ENCODE measurements at places on chromosomes 13 and 19.

DNA sequence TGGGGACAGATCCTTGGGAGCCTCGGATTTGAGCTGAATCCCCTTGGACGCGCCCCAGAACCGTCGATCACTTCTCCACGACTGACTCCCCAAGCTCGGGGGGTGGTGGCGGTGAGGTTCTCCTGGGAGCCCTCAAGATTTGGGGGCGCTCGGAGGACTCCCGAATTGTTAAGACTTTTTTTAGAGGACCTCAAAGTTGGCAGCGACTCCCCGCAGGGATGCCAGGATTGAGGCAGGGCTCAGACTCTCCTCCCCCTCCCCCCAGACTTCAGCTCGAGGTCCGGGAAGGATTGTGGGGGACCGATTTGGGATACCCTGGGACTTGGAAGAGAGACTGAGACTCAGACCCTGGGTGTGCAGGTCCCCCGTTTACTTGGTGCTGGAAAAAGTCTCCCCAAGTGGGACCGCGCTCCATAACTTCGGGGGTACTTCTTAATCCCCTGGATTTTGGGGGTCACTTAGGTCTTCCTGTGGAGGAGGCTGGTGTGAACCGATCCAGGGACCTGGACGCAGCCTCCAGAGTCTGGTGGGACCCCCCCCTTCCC, 665 bp downstream of the VASP start:
- DNase-seq: no peak

GRCh38 chr19:43789029-43789428, 8.3 kb upstream of the KCNN4 start:
- no peak for DNase-seq

DNA sequence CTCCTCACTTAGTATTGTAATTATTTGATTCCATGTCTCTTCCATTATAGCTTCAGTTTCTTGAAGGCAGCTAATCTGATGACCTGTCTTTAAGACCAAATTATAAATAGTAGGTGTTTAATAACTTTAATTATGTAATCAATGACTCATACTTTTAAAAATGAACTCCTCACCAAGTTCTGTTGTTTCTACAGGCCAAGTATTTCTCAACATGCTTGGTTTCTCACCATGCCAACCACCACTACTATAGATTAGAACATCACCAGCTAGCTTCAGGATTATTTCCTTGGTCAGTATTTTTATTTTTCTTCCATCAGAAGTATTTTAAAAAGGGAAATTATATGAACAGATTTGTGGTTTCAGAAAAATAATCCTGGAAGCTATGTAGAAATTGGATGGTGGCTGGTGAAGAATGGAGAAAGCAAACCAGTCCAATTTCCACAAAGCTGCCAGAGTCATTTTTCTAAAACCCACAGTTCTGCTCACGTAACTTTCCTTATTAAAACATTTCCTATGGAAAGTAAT, 237.7 kb upstream of the DACH1 start:
- no peak for DNase-seq

GRCh38 chr13:99884913-99885312, 86.7 kb downstream of the ZIC5 start:
- no peak for DNase-seq

GRCh38 chr13:69450245-69450644, 657.4 kb upstream of the ATXN8OS start:
- no peak for DNase-seq

- no peak for DNase-seq
These were observed 1.7 kb downstream of the ARHGEF7 start for GRCh38 chr13:111116856-111117255.

DNA sequence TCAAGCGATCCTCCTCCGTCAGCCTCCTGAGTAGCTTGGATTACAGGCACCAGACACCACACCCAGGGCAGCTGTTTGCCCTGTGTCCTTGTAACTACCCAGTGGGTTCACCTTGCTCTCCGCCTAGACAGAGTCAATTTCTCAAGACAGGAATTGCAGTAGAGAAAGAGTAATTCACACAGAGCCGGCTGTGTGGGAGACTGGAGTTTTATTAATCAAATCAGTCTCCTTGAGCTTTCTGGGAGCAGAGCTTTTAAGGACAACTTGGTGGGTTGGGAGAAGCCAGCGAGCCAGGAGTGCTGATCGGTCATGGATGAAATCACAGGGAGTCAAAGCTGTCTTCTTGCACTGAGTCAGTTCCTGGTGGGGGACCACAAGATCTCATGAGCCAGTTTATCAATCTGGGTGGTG, 20.6 kb upstream of the ADGRE1 start:
- DNase-seq: no peak

DNA sequence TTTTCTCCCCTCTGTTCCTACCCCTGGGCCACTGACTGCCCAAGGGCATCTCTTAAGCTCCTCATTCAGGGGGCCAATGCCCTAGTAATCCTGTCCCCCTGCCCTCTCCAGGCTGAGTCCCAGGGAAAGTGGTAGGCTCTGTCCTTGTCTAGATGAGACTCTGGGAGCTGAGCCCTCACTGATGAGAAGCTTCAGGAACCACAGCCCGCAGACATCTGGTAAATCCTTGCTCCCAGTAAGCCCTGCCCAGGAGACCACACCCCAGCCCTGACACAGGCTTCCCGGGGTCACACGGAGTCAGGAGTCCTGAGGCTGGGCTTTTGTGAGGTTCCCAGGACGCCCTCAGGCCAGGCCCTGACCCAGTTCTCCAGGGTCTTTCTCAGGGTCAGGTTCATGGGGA, 1.9 kb downstream of the CEACAM4 start:
- DNase-seq: no peak

DNA sequence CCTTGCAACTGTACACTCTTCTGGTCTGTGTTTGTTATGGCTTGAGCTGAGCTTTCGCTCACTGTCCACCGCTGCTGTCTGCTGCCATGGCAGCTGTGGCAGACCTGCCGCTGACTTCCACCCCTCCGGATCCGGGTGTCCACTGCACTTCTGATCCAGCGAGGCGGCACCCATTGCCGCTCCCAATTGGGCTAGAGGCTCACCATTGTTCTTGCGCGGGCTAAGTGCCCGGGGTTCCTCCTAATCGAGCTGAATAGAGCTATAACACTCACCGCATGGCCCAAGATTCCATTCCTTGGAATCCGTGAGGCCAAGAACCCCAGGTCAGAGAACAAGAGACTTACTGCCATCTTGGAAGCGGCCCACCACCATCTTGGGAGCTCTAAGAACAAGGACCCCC, 2.2 kb upstream of the PSMC4 start:
- DNase-seq: no peak

DNA sequence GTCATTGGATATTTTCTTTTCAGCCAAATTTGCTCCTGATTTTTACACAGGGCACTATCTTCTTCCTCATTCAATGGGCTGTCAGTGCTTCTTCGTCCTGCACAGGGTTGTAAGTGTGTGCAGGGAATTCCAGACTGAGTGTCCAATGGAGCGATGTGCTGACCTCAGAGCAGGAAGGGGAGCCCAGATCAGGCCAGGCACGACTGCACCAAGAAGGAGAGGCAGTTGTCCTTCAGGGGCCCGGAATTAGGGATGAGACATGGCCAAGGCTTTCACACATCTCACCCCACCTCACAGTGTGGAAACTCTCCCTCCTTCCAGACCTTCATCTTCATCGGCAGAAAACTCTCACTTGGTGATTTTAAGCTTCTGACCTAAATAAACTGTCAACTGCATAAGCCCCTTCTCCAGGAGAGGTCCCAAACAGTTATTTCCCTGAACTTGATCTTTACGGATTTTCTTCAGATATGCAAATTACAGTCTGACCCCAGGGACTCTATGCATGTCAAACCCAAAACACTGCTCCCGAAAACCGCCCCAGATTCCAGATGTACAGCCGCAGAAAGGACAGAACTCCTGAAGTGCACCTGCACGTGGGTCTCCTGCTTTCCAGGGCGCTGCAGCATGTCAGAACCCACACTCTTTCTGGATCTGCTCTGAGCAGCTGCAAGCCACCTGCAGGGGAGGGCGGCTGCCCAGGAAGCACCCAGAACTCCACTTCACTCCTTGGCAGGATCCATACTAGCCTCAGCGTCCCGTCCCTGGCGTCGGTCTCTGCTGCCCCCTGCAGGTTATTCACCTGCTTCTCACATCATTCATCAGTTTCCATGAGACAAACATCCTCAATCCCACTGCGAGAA, 625 bp upstream of the ZNF20 start:
- DNase-seq: peak; percentile 80

GRCh38 chr13:73794755-73795154, 339.4 kb downstream of the KLF12 start:
- no peak for DNase-seq

DNA sequence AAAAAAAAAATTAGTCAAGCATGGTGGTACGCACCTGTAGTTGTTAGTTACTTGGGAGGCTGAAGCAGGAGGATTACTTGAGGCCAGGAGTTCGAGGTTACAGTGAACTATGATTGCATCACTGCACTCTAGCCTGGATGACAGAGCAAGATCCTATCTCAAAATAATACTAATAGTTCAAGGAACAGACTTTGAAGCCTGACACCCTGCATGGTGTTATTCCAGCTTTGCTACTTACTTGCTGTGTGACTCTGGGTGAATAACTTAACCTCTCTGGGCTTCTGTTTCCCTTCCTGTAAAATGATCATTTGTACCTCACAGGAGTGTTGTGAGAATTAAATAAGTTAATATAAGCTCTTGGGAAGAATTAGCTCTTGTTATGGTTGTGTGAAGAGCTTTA, 3.5 kb upstream of the FOSB start:
- DNase-seq: no peak

DNA sequence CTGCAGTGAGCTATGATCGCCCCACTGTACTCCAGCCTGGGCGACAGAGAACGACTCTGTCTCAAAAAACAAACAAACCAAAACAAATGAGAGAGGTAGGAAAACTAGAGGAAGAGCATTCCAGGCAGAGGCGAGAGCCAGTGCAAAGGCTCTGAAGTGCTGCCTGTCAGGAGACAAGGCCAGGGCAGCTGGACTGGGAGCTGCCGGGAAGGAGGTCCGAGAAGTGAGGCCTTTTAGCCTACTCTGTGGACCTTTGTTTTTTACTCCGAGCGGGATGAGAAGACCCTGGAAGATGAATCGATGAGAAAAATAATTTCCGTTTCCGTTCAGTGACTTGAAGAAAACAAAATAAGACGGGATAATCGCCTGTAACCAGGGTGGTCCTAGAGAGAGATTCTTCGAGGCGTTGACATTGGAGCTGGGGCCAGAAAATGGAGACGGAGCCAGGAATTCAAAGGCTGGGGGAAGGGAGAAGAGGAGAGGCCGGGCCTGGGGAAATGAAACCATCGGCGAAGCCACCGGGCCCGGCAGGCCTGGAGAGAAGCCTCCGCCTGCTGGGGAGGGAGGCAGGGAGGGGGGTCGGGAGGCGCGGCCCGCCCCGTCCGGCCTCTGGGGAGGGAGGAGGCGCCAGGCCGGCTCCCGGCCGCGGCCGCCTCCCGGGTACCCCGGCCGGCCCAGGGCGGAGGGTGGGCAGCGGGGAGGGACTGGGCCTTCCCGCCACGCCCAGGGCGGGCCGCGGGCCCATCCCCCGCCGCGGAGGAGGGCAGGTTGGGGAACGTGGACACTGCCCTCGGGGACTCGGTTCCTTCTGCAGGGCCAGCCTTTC, 7.8 kb upstream of the SERTAD1 start:
- DNase-seq: peak; percentile 38

DNA sequence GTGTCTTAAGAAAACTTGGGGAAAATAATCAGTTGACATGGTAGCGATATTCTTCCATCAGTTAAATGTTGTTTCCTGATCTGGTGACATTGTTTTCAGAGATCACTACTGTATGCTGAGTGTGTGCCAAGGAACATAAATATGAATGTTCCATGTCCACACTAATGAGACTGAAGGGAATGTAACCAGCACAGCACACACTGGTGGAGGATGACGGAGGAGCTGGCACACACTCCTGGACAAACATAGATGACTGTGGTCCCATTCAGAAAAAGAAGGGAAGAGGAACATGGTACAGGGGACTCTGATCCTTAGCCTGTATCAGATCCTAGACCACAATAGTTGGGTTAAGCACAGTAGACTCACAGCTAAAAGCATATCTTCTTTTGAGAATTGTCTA, 574.8 kb downstream of the MYO16 start:
- DNase-seq: no peak

GRCh38 chr19:27794494-27795042, 1418.4 kb downstream of the UQCRFS1 start:
- DNase-seq: no peak

DNA sequence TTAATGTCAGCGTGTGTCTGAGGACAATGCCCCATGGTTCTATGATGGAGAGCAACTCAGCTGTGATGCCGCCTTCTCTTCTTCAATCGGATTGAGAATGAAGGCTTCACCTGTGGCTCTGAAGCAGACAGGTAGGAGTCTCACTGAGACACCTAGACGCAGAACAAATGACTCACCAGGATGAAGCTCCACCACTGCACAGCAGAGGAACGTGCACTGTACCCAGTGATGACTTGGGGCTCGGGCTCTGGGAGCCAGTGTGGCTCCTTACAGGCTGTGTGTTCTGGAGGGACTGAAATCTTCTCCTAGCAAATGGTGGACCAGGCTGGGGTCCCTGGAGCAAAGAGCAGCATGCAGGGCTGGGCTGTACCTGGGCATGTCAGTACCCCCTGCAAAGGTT, 44.0 kb downstream of the CCDC70 start:
- no peak for DNase-seq
